Naive B cell (primary cell): ENCODE measurements at places on chromosomes 3 and 15.

DNA sequence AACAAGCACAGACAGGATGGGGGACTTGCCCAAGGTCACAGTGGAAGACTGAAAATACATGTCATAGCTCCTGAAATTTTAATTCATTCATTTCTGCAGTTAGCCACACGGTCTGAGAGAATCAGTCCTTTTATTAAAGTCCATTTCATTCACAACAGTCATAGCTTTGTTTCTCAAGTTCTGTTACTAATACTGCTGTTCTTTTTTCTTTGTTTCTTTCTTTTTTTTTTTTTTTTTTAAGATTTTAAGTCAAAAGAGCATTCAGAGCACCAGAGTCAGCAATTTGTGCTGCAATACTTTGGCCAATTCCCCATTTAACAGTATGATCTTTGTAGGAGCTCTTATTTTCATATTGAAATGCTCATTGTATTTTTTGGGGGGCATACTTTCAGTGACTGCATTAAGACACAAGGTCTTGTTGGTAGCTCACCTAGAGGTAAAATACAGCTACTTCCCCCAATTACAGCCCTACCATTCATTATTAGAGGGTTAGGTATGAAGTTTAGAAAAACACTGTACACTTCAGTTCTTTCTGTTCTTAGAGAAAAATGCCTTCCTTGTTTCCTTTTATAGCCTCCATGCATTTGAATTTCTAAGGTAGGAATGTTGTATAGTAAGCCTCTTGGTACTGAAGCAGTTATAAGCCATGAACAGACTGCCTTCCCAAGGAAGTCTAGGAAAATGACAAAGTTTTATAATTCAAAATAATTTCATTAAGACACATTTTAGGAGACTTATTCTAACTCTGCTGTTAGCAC is 9.6 kb downstream of the GALK2 start:
- DNase-seq: no peak

GRCh38 chr3:141051443-141052200 is 475 bp downstream of the SPSB4 start:
- no peak for DNase-seq

GRCh38 chr3:115623044-115623868 is at the start of gene GAP43:
TSS of gene GAP43 (plus strand) at chr3:115623510. CDS start at chr3:115623690, 180 bp downstream.
- peak; percentile 0 for DNase-seq

DNA sequence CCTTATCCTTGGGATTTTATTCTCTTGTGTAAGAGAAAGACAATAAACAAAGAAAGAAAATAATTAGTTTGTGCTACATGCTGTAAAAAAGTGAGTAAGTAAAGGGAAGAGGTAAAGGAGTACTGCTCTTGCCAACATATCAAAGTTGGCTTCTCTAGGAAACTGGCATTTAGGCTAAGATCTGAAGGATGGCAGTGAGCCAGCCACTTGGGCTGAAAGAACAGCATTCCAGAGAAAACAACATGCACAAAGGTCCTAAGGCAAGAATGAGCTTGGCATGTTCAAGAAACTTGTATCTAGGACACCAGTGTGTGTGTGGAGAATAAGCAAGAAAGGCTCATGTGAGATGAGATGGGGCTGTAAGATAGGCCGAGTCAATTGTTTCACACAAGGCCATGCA is 245.5 kb upstream of the MANF start:
- no peak for DNase-seq

DNA sequence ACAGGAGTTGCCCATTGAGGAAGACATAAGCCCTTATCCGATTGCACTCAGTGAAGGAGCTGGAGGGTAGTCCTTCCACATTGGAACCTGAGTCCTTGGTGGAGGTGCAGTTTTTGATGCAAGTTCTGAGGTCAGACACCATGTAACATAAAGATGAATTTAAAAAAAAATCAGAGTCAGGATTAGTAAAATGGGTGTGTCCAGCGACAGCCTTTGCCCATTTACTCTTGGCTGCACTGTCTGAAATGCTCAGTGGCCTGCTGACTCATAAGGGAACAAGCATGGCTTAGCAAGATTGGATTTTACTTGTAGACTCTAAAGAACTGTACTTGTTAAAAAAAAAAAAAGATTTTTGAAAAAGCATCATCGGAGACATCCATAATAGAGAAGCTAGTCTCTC is 241.1 kb upstream of the TOPAZ1 start:
- no peak for DNase-seq

DNA sequence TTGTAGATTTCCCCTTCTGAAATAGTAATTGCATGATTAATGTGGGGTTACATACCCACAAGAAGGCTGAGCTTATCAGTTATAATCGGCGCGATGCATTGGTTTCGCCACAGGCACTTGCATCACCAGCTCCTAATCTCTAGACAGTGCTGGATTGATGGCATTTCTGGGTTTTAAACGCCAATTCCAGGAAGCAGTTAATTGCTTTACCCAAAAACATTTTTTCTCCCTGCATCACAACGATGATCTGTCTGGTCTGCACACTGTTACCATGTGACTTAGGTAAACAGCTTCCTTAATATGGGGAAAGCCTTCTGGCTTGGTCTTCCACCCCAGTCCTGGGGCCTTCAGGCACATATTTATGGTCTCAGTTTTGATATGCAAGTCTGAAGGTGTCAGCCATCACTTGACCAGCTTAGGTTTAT is 70.0 kb upstream of the HEG1 start:
- DNase-seq: no peak
